ENCODE measurements at places on chromosomes 5 and 9.

DNA sequence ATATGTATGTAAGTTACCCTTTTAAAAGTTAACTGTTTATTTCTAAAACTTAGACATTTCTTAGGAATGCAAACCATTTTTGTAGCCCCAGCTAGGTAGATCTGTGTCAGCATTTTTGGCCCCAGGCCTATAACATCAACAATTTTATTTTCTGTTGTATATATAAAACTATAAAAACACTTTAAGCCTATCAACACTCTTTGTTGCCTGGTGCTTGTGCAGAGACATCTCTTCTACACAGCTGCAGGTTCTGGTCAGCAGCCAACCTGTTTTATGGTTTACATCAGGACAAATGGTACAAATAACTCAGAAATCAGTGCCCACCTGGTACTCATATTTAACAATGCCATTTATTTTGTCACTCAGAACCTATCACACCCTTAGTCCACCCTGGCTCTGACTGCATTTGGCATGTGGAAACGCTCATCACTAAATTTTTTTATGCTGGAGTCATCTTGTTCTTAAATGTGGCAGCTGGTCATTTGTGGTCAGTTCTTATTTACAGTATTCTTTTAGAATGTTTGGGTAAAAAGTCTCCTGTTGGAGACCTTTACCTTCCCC, 173.4 kb downstream of the DNAH5 start:
- DNase-seq: no peak

- DNase-seq: no peak
Observed at GRCh38 chr5:54624805-54625568, 107.4 kb downstream of the SNX18 start.

DNA sequence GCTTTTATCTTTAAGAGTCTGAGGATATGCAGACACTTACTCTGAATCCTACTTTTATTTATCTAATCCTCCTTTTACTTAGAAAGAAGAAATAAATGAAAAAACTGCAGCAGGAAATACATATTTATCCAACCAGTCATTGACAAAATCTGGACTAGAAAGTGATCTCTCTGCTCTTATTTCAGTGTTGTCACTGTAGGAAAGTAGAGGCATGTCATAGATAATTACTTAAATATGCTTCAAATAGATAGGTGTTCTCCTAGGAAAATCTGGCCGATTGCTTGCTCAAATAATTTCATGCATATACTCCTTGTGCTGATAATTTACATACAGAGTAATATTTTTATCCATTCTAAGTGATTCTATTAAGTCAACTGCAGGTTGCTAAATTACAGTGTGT, 2001.9 kb upstream of the C9orf72 start:
- no peak for DNase-seq

- DNase-seq: no peak
Observed at GRCh38 chr5:167595196-167595595, 696.2 kb upstream of the WWC1 start.

GRCh38 chr5:177296581-177296980, 6.9 kb downstream of the RAB24 start:
- no peak for DNase-seq

DNA sequence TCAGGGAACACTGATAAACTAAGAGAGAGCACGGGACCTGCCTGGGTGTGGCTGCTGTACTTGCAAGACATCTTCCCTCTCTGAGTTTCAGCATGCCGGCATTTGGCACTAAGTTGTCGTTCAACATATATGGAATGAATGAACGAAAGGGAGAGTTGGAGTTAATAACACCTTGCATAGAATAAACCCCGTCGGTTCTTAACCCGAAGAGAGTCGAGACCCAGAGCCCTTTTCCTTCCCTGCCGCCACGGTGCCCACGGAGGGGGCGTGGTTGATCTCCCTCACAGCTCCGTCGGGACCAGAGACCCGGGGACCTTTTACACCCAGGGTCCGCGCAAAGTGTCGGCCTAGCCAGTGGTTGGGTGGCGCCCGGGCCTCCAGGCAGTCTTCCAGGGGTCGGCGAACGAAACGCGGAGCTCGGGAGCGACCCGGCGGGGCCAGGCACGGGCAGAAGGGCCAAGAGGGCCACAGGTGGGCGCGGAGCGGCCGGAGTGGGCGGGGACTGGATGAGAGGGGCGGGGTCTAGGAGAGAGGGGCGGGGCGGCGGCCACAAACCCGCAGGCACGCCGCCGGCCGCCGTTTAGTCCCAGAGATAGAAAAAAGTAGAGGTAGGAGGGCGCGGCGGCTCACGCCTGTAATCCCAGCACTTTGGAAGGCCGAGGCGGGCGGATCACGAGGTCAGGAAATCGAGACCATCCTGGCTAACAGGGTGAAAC, 735 bp upstream of the RPL26L1 start:
- DNase-seq: peak; percentile 52

DNA sequence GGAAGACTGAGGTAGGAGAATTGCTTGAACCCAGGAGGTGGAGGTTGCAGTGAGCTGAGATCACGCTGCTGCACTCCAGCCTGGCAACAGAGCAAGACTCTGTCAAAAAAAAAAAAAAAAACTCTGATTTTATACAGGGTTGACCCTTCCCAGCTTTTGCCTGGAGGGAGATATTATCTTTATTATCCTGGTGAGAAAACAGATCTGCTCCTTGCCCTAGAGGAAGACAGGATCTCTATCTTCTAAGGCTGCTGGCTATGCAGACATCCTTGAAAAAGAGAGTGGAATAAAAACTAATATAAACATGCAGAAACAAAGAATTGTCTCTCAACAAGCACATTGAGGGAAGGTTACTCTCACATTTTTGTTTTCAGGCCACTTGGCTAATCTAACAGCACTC, 1503.4 kb upstream of the WWC1 start:
- DNase-seq: no peak

DNA sequence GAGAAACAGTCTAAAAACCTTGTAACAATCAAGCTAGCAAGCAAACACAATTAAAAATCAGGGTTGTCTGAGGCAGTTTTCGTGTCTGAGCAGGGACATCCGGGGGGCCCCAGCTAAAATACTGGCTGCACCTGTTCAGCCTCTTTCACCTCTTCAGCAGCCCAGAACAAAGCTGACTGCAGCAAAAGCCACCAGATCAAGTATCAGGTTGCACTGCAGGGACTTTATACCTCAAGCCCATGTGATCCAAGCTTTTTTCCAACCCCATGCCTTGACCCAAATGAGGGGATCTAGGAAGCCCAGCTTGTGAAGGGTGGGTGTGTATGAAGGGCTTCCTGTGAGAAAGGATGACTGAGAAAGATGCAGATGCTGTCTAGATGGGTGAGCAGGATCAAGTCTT, 133.4 kb downstream of the SEMA6A start:
- DNase-seq: no peak

DNA sequence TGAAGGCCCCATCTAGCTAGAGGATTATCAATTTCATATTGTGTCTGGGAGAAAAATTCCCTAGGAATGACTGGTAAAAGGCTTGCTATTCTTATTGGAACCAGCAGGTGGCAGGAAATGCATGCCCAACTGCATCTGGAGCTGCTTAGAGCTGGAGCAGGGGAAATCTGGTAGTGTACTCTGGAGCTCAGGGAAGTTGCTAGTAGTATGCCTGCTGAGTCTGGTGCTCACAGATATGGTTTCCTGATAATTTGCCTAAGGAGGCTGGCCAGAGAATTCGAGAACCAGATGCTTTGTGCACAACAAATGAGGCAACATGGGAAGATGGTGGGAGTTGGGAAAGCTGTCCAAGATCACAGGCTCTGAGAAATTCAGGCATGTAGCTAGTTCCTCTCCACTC, 53.7 kb downstream of the G3BP1 start:
- no peak for DNase-seq

- no peak for DNase-seq
Observed at GRCh38 chr5:62199792-62200716, 106.0 kb upstream of the KIF2A start.

DNA sequence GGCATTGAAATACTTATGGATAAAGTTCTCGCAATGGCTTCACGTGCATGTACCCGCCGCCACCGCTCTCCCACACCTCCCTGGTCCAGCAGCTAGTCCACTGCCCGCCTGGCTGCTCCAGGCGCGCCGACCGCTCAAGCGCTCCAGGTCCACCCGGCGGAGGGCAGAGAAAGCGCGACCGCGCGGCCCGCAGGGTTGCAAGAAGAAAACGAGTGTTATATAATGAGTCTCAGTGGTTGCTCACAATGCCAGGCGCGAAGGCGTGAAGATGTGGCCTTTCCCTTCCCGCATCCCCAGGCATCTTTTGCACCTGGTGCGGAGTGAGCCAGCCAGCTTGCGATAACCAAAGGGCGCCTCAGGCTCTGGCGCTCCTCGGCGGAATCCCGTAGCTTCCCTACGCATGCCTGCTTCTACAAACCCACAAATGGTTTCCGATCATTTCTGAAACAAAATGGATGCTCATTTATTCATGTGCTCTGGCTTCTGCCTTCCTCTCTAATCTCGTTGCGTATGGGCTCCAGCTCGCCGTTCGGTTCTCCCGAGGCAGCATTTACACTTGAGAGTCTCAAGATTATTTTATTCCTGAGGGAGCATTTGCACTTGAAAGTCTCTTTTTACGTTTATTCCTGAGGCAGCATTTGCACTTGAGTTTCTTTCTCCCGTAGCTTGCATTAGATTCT, 25.7 kb downstream of the CDKN2A start:
- no peak for DNase-seq

DNA sequence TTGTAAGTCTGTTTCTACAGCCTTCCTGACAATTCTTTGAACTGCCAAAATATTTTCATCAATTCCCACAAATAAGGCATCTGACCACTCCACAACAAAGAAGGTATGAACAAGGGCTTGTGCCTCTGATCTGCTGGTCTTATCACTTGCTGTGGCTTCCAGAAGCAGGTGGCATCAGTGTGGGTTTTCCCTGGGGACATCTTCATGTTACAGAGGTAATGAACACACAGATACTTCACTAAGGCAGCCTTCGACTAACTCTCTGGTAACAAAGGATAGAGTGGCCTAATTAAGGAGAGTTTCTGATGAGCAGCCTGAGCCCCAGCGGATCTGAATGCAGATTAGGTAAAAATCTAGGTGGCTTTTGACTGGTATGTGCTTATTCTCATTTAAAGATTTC, 15.2 kb upstream of the ERAP2 start:
- no peak for DNase-seq

- no peak for DNase-seq
Observed at GRCh38 chr9:75365196-75365595, 276.9 kb downstream of the OSTF1 start.

DNA sequence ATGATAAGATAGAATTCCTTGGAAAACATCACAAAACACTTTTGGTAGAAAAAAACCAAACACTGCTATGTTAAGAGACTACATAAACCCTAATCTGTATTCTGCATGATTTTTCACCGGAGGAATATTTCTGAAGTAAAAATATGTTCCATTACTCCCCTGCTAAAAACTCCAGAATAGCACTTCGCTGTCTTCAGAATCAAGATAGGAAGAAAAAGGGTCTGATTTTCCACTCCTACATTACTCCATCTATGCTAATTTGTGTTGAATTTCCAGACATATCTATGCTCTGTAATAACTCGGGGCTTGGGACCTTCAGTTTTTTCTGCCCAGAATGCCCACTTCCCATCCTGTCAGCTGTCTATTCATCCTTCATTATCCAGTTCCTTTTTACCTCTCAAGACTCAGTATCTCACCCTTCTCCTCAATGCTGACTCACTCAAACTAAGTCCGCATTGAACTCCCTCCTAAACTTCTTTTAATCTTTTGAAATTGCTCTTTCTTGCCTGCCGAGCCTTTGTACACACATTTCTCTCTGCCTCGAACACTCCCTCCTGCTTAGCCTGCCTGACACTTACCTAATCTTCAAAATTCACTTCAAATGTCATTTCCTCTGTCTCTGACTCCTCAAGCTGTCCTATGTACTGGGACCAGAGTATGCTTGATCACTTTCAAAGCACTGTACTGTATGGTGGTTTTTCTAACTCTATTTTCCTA, 171.0 kb downstream of the ARRDC3 start:
- no peak for DNase-seq

DNA sequence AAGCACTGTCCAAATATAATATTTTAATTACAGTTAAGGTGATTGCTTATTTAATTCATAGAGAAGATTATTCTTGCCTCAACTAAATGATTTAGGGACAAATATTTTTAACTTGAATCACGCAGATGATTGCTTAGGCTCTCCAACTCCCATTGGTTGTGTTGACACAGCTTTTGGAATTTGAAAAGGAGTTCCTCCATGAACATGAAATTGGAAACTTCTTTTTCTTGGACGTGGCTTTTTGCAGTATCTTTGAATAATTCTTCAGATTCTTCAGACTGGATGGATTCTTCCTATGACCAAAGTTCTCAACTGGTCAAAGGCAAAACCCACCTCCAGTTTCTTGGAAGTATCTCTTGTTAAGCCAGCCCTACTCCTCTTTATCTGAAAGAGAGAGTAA, 456.4 kb upstream of the KLF4 start:
- no peak for DNase-seq

- no peak for DNase-seq
Observed at GRCh38 chr5:6143523-6143922, 234.8 kb downstream of the MED10 start.

DNA sequence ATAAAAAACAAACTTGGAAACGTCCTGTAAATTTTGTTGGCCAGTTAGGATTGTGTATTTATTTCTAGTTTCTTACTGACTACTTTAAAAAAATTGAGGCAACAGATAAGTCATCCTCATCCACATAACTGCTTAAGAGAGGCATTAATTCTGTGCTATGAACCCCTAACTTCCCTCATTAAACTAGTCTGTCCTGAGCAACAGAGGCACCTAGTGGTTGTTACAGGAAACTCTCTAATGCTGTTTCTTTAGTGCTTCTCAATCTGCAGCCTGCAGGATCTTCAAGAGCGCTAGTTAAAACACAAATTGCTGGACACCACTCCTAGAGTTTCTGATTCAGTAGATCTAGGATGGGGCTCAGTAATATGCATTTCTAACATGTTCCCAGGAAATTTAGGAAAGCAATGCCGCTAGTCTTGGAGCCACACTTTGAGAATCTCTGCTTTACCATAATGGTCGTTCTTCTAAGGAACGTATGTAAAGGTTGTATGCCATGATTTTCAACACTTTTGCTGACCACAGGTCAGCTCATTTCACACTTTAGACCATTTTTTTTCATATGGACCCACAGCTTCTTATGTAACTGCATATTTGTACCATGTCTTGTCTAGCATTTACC, 410.1 kb upstream of the SMARCA2 start:
- no peak for DNase-seq

- DNase-seq: no peak
Observed at GRCh38 chr9:131677444-131678180, 62.3 kb downstream of the RAPGEF1 start.

Measured in stimulated activated CD8-positive, alpha-beta memory T cell treated with anti-CD3 and anti-CD28 coated beads, Interleukin-15, amount 100 ng/mL, for 24 hours (primary cell).